ENCODE measurements at places on chromosomes 3 and 15.

- DNase-seq = no peak
Measured at GRCh38 chr15:52140646-52141045, 28.1 kb upstream of the BCL2L10 start.

DNA sequence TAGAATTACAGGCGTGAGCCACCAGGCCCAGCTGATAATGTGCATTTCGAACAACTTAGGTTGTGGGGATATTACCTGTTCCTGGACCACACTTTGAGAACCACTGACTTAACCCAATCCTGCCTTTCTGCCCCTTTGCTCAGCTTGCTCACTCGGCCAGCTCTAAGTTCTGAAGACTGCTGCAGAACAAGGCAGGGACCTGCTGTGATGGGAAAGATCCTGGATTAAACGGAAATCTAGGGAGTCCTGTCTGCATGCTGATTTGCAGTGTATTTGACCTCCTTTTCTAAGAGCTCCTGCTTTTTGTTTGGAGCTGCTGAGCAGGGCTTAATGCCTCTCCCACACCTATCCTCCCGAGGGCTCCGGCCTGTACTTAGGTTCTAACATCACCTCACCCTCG lies 2.9 kb downstream of the LTK start:
- DNase-seq = no peak

DNA sequence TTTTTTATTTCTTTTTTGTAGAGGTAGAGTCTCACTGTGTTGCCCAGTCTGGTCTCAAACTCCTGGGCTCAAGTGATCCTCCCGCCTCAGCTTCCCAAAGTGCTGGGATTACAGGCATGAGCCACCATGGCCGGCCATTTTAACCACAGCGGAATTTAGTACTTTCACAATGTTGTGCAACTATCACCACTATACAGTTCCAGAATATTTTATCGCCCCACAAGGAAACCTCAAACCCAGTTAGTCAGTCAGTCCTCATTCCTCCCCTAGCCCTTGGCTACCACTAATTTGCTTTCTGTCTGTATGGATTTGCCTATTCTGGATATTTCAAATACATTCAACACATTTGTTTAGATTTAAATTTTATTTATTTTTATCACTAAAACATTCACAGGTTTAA lies 15.5 kb upstream of the HOMER2 start:
- no peak for DNase-seq

DNA sequence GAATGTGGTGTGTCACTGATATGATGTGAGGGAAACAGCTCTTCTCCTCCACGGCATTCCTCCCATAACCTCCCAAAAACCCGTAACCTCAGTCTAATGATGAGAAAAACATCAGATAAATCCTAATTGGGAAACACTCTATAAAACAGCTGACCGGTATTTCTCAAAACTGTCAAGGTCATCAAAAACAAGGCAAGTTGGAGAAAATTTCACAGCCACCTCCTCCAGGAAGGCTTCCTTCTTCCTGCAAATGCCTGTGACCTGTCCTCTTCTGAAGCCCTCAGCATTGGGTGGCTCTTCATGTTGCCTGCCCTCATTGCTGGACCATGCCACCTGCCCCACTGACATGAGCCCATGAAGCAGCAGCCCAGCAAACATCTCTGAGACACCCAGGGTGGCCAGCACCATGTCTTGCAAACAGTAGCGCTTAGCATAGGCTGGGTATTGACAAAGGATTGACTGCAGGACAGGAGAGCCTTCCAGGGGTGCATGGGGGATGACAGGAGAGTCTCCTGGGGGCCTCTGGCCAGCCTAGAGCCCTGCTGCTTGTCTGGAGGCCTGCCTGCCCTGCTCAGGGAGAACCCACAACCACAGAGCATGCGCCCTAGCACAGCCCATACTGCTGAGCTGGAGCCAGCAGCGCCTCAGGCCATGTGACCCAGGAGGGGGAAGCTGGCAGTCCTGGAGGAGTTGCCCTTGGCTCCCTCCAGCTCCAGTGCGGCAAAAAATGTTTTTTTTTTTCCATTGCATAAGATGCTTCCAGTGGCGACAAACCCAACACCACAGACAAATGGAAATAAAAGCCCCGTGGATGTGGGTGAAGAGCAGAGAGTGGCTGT lies 49.7 kb downstream of the XXYLT1 start:
- no peak for DNase-seq

DNA sequence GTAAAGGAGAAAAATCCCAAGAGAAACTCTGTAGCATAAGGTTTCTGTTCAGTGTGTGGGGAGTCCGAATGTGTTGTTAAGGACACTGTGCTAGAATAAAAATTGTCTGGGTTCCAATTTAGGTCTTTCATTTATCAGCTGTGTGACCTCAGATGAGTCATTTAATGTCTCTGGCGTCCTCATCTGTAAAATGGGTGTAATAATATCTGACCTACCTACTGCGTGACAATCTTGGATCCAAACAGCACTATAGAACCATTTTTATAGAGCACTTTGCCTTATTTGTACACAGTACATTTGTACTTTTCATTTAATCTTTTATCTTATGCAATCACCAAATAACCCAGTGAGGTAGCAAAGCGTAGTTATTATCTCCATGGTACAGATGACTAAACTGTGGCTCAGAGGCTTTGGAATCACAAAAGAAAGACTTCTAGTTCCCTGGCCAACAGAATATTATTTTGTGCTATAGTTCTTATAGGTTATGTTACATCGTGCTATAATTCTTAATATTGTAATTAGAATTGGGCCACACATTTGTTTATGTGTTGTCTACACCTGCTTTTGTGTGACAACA lies 46.6 kb upstream of the TNIK start:
- DNase-seq = no peak

DNA sequence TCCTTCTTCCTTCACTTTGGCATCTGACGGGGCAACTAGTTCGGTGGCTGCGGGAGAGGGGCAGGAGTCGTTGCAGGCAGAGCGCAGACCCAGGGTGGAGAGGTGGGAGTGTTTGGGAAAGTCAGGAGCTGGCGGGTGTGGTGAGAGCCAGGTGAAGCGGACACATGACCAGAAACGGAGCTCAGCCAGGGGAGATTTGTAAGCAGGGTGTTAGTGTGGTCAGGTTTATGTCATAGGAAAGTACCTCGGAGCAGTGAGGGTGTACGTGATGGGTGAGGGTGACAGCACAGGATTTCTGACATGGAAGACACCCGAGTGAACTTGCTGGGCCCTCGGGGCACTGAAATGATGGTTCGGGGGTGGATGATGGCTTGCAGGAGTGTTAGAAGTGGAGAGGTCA lies 247.4 kb upstream of the TPM1 start:
- DNase-seq = no peak

DNA sequence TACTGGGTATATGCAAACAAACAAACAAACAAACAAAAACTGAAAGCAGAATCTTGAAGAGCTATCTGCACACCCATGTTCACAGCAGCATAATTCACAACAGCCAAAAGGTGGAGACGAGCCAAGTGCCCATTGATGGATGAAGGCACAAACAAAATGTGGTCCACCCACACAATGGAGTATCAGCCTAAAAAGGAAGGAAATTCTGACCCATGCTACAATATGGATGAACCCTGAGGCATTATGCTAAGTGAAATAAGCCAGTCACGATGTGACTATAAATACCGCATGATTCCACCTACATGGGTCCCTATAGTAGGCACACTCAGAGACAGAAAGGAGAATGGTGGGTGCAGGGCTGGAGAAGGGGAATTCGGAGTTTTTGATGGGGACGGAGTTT lies 24.1 kb downstream of the XPC start:
- DNase-seq = no peak

DNA sequence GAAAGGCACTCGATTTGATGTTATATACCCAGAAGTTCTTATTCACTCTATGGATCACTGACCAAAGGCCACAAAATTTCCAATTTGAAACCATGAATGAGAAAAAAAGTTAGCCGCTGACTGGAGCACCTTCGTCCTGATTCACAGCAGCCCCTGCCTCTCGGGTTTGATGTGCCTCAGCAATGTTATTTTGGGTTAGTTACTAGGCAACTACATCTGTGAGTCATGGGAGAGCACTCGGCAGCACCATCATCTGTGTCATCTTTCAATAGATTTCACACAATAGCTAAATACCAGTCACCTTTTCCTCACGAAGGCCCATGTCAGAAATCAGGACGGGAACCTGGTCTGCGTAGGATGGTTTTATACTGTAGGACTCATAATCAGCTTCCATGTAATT lies 269.2 kb downstream of the ZBBX start:
- DNase-seq = no peak

GRCh38 chr3:130979117-130979516 lies 47.5 kb downstream of the ASTE1 start:
- no peak for DNase-seq

- DNase-seq = no peak
Measured at GRCh38 chr3:142117056-142117851, 32.1 kb downstream of the TFDP2 start.

DNA sequence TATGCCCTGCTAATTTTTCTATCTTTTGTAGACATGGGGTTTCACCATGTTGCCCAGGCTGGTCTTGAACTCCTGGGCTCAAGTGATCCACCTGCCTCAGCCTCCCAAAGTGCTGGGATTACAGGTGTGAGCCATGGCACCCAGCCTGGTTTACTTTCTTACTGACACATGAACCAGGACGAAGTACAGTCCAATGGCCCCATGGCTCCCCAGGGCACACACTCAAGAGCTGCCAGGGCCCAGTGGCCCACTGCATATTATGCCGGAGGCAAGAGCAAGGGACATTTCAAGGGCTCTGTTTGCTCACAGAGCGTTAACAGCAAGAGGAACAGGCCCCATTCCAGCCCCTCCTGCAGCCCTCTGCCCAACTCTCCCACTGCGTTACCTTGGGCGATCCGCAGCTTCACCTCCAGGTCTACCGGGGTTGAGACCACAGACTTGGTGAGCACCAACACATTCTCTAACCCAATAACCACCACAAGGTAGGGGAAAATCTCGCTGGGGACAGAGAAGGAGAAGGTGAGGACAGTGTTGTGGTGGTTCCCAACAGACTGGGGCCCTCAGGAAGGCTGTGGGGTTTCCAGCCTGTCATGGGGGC lies 42.8 kb downstream of the PTPN23 start:
- no peak for DNase-seq

- DNase-seq = no peak
Measured at GRCh38 chr3:11651900-11652299, 8.2 kb upstream of the VGLL4 start.

GRCh38 chr3:108093616-108094015 lies 2.8 kb upstream of the CD47 start:
- no peak for DNase-seq

DNA sequence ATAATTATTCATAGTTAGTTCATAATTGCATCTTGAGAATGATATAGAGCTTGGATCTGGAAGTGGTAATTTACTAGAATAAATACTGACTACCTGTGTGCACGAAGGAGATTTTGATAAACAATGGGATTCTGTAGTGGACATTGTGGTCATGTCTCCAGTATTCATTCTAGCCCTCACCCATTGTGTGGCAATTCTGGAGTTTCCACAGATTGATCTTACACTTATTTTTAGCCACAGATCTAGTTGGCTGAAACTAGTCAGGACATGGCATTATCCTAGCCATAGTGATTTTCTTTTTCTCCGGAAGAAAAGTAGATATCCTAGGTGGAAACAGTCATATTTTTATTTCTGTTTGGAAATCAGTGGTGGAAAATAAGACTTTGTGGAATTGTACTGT lies 833.1 kb downstream of the NAALADL2 start:
- no peak for DNase-seq

- DNase-seq = no peak
Measured at GRCh38 chr3:135218304-135218703, 423.2 kb downstream of the EPHB1 start.

DNA sequence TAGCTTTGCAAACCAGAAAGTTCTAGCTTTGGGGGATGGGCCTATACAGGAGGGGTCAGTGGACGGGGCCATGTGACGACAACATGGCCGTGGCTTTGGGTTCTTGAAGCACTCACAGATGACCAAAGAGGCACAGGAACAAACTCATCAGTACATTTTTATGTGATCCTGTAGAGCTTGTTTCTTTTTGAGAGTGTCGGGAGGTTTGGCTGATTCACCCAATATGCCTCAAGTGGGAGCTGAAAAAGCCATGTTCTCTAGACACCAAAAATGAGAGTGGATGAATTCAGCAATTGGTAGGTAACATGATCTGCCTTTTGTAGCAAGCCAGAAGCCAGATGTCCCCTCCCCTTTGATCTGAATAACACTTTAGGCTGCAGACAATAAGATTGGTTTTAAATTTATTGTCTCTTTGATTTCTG lies 30.1 kb downstream of the GREM1 start:
- DNase-seq = no peak

Measured in stimulated activated CD4-positive, alpha-beta T cell treated with anti-CD3 and anti-CD28 coated beads, Interleukin-1b, Interleukin-23, amount 100 ng/mL, for 4 hours (primary cell).